NCI-H2227 treated with DMSO at 0.1 percent for 48 hours (cell line): ENCODE measurements at places on chromosomes 7 and 10.

DNA sequence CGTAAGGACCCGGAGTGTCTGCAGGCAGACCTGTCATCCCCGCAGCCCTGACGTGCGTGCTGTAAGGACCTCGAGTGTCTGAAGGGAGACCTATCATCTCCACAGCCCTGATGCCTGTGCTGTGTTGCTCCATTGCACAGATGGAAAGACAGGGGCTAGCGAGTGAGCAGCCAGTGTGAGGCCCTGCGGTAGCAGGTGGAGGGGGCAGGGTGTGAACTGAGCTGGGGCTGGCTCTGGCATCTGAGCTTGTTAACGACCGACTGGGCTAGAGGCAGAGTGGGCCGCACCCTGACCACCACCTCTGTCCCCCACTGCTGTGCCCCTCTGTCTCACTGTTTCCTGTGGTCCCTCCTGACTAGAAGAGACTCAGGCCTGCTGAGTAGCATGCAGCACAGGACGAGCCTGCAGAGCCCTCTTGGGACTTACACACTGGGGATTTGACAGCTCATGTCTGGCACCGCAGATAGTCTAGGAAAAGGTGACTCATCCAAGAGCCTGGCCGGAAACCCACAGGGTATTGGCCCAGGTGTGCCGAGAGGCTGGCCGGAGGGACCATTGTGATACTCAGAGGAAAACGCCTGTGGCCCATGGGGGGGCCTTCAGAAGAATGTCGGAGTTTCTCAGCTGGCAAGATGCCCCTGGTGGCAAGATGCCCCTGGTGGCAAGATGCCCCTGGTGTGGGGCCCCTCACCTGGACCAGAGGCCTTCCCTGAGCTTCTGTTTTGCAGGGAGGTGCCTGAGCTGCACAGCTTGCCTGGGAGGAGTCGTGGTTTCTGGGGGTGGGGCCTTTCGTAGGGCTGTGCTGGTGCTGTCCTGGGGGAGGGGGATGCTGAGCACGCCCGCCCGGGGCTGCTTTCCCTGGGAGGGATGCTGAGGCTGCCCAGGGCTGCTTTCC is 34.3 kb downstream of the INPP5A start:
- DNase-seq, result no peak

GRCh38 chr7:10643545-10643944 is 330.1 kb upstream of the PHF14 start:
- DNase-seq, result no peak

GRCh38 chr10:132408367-132408781 is 11.4 kb downstream of the PWWP2B start:
- no peak for DNase-seq

DNA sequence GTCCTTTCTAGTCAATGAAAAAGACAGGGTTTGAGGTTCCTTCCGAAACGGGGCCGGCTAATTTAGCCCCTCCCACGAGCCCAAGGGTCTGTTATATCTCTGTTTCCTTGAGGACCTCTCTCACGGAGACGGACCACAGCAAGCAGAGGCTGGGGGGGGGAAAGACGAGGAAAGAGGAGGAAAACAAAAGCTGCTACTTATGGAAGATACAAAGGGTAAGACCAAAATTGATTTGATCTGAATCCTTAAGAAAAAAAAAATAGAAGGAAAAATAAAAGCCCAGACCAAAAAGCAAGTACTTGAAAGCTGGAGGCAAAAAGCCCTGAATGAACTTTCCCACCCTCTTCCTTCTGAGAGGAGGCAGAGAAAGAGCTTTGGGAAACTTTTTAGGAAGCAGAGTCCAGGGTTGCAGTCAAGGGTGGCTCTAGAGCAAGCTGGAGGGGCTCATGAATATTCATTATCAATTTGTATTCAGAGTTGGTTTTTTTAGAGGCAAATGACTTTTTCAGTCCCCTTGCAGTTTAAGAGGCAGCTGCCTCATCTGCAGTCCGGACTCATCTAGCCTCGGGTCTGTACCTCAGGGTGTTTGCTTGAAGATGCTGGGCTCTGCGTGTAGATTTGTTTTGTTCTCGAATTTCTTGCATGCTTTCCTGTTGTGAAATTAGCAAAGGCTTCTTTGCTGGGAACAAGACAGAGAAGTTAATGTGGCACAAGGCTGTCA is at the start of gene ENTPD1:
TSS of gene ENTPD1 (plus strand) at position 123 of the 721 bp plus-strand sequence. CDS start at position 200, 77 bp downstream.
- no peak for DNase-seq

DNA sequence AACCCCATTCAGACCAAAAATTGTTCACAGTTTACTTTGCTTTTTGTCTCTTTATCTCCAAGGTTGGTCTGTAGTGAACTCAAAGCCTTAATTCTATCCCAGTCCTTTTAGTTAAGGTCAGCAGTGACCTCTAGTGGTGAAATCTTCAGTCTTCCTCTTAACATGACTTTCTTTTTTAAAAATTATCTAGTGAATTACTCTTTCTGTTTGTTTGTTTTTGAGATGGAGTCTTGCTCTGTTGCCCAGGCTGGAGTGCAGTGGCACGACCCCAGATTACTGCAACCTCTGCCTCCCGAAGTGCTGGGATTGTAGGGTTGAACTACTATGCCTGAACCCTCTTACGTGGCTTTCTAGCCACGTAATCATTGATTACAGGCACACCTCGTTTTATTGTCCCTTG is 25.0 kb downstream of the ZNF487 start:
- peak; percentile 37 for DNase-seq

DNA sequence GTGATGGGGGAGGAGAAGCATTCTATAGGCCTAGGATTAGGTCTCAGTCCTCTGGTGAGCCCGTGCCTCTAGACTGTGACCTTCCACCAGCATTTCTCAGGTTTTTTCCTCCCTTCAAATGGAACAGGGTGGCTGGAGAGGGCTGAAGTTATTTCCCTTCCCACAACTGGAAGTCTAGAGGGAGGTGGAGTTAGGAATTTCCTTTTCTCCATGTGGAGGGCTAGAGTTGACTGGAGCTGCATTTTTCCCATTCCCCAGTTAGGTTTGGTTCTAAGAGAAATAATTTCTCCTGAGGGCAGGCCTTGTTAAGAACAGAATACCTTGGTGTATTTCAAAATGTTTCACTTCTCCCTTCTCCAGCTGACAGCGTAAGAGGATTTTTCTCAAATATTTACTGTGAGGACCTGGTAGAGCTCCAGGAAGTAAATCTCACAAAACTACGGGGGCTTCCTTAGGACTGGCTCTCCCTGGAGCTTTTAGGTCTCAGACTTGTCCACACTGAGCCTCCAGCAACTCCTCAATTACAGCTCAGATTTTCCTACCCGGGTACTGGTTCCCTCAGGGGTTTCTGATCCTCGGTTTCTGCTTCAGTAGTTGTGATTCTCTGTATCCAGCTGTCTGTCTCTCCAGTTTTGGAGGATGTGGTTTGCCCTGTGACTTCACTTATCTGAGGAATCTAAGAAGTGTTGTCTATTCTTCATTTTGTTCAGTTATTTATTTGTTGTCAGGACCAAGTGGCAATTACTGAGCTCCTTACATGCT is 6.0 kb upstream of the REEP3 start:
- DNase-seq, result no peak

GRCh38 chr10:117242463-117242832 is 1.5 kb downstream of the SLC18A2 start:
- DNase-seq, result no peak

DNA sequence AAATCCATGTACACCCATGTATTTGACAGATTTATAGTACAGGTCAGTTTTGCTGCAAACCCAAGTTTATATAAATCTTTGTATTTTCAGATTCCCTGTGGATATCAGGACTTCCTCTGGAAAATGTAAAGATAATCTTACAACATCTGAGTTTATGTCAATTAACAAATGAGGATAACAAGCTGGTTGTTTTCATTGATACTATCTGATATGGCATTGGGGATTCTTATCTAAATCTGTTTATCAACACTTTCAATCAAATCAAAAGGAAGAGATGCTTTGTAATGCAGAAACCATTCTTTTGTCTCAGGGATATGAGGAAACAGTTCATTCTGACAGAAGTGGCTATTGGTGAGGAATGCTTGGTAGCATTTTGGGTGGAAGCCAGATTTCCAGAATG is 64.9 kb upstream of the FAM204A start:
- no peak for DNase-seq

GRCh38 chr7:26337232-26337865 is 45.7 kb downstream of the SNX10 start:
- no peak for DNase-seq

DNA sequence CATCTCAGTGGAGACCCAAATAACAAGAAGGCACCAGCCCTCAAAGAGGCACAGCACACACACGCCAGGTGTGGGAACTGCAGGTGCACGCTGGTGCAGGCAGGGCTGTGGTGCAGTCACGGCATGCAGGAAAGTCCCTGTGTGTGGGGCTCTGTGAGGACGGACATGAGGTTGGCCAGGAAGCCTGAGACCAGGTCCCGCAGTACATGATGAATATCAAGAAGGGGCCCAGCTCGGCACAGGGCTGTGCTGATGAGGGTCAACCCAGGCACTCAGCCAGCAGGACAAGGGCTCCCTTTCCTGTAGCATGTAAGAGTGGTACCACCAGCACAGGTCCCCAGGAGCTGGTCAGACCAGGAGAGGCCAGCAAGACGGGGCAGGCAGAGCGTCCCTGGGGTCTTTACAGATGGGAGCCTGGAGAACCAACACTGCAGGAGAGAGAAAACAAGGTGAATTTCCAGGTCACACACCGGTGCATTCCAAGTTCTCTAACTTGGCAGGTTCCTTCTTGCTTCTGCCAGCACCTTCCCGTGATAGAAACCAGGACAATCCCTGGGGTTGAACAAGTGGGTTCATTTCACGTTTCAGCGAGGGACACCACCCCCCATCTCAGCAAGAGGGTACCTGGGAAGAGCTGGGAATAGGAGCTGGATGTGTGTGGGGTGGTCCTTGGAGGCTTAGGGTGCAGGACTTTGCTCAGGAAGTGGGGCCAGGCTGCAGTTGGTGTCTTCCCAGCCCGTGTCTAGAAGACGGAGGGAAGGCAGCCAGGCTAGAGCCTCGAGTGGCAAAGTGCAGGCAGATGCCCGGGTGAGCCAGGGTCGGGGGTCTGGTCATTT is 244.8 kb upstream of the TCERG1L start:
- no peak for DNase-seq

GRCh38 chr7:70583965-70584883 is 547.7 kb upstream of the GALNT17 start:
- peak; percentile 21 for DNase-seq

- no peak for DNase-seq
Measured at GRCh38 chr10:6863381-6863780, 283.3 kb upstream of the PRKCQ start.

- peak; percentile 47 for DNase-seq
Measured at GRCh38 chr10:76086761-76087639, 655.6 kb downstream of the LRMDA start.

DNA sequence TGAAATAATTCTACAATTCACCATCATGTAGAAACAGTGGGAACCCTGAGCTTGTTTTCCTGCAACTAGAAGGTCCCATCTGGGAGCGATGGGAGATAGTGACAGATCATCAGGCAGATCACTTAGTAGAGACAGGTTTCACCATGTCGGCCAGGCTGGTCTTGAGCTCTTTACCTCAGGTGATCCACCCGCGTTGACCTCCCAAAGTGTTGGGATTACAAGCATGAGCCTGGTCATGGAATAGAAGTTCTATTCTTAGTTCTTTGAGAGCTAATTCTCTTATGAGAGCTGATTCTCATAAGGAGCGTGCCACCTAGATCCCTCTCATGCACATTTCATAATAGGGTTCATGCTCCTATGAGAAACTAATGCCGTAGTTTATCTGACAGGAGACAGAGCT is 778.0 kb upstream of the AUTS2 start:
- DNase-seq, result no peak

- DNase-seq, result no peak
Measured at GRCh38 chr10:19817231-19817933, 1.1 kb downstream of the PLXDC2 start.

DNA sequence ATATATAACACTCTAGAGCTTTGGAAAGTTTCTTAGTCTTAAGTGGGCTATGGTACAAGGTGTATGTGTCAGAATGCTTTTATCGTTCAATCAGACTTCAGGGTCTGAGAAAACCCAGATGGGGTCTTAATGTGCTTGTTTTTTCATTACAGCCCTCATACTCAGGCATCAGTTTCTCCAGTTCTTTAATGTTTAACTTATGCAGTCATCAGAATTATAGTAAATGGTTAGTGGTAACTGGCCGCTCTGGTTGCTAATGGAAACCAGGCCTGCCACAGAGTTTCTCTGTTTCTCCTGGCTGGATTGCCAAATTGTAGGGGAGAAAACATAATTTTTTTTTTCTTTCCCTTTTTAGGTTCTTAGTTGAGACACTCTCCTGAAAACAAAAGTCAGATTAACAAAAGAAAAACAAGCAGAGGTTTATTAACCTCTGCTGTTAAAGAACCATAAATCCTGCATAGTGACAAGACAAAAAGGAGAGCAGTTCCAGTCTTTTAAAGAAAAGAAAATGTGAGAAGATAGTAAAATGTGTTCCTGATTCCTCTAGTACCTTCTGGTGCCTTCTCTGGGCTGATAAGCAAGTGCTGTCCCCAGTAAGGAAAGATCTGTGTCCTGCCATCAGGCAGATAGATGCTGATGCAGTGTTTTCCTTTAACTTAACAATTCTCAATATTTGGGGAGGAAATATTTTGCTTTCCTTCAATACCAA is 21.5 kb upstream of the GHITM start:
- no peak for DNase-seq

DNA sequence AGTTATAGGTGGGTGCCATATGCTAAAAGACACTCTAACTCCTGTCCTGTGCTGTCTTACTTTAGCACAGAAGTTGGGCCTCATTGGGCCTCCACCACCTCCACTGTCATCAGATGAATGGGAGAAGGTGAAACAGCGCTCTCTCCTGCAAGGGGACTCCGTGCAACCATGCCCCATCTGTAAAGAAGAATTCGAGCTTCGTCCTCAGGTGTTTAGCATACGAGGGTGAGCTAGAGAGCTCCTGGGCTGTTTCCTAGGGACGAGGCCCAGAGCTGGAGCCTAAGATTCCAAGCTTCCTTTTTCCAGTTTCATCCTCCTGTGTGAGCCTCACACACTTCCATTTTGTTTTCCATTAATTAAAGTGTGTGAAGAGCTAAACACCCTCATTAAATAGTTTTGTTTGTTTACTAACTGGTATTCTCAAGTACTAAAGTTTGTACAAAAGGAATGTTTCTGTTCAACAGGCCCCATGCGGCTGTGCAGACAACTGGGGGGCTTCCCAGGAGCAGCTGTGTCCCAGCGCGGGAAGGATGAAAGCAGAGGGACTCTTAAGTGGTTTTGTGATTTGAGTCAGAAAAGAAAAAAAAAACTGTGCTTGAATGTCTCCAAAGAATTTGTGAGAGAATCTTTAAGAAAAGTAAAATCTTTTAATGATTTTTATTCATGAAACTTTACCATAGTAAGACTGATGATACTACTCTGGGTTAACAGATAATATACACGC is 14.1 kb downstream of the RNF32 start:
- DNase-seq, result no peak

- no peak for DNase-seq
Measured at GRCh38 chr10:100229819-100230422, 525 bp upstream of the CHUK start.

- DNase-seq, result no peak
Measured at GRCh38 chr10:74445493-74445892, 294.5 kb downstream of the ADK start.

- DNase-seq, result no peak
Measured at GRCh38 chr7:155802906-155803417, 9.3 kb downstream of the SHH start.
